GM04503 (cell line): ENCODE measurements at places on chromosomes 6 and 20.

DNA sequence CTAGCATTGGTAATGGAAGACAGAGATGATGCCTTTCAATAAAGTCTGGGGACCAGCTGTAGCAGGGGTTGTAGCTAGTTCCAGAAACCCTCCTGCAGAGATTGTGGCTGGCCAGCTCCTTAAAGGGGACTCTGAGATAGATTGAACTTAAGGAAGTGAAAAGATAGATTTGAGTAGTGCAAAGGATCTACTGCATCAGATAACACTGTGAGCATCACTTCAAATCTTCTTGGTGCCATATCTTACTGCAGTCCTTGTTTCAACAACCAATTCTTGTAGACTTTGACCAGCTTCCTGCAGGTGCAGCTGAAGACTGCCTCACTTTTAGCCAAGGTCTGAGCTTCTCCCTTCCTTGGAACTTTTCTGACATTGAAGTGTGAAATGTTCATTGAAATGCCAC, 14.8 kb upstream of the CEP162 start:
- no peak for DNase-seq

DNA sequence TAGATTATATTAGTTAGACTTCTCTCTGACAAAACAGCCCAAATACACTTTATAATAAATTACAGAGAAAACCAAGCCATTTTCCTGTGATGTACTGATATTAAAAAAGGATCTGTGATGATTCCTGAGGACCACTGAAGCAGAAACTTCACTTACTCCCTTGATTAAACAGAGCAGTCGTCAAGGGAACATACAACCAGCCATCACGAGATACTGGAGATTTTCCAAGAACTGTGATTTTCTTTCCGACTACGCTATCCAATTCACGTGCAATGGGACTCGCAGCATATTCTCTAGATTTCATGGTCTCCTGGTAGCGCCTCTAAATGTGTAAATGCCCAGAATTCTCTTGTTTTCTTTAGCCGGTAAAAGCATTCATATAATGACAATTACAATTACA, 377.4 kb downstream of the PHF3 start:
- no peak for DNase-seq

GRCh38 chr6:74066168-74066871, 370.3 kb downstream of the CD109 start:
- no peak for DNase-seq

DNA sequence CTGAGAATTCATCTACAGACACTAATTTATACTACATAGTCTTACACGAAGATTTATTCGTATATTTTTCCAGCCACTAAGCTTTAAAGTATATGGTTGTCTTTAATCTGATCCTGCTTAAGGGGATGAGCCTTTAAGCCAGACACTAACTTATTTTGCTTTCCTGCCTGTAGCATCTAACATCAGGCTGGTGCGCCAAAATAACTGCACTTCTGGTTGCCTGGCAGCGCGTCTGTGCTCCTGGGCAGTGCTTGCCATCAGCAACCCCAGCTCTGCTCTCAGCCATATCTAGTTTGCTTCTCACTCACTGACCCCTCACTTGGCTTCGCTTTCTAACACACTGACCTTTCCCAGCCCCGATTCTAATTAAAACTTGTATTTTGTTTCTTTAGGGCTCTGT, 21.8 kb downstream of the HMGCLL1 start:
- DNase-seq, result no peak

DNA sequence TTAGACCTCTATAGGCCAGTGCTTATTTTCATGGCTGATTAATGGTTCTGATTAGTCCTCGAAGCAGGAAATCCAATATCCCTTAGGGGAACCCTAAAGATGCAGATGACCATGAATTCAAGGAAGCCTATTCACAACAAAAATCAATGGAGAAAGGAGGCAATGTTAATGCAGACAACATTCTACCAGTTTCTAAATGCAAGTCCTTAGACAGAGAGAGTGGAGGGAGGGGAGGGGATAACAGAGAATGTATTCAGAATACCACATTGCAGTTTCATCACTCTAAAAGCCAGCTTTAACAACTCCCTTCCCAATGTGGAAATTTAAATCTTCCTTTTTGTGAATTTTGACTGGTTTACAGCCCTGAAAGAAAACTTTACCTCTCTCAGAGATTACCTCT, 87.1 kb upstream of the POU3F2 start:
- DNase-seq, result no peak

DNA sequence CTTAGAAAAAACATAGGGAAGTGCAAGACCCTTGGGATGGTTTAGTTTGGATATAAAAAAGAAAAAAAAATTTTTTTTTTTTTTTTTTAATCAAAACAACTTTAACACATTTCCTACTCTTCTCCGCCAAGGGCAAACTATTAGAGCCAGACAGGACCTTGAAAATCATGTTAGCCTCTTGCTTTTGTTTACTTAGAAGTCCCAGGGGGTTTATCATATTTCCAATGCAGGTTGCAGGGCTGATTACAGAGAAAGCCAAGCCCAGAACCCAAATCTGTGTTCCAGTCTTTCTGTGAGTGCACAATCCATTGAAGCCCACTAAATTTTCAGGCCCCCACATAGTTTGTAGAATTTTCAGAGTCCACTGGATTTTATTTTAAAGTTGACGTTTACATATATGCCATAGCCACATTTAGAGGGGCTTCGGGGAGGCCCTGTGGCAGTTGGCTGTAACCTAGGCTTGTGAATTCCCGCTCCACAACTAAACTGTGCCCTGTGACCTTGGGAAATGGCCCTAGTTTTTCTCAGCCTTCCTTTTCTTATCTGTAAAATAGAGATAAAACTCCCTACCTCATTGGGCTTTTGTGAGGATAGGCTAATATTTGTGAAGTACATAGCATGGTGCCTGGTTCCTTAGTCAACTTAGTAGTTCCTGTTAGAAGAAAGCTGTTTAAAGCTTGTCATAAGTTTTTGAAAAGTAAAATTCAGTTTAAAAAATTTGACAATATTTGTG, 55.7 kb downstream of the NCOA7 start:
- no peak for DNase-seq

DNA sequence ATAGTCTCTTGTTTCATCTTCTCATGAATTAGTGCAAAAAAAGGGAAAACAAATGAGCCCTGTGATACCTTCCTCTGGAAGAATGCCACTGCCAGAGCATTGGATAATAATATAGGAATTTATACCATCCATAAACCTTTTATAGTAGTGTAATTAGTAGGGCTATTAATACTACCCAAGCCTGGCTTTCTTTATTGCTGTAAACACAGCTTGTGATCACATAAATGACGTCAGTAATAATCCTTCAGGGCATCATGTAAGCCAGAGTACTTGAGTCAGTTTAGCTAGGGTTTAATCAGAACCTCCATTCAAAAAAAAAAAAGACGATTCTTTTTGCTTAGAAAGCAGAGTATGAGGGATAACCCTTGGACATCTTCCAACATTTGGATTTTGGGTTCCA, 264.8 kb downstream of the SLC35F1 start:
- no peak for DNase-seq

GRCh38 chr6:145733810-145734209, 1.5 kb downstream of the EPM2A start:
- DNase-seq, result no peak

GRCh38 chr6:153947808-153948447, 91.1 kb upstream of the OPRM1 start:
- no peak for DNase-seq

DNA sequence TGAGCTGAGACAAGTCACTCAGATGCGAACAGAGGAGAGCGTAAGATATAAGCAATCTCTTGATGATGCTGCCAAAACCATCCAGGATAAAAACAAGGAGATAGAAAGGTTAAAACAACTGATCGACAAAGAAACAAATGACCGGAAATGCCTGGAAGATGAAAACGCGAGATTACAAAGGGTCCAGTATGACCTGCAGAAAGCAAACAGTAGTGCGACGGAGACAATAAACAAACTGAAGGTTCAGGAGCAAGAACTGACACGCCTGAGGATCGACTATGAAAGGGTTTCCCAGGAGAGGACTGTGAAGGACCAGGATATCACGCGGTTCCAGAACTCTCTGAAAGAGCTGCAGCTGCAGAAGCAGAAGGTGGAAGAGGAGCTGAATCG, 9.5 kb upstream of the SNRNP48 start:
- DNase-seq, result no peak

- no peak for DNase-seq
Measured at GRCh38 chr6:14533446-14533845, 415.9 kb downstream of the CD83 start.

GRCh38 chr20:46062151-46062550, 27.6 kb downstream of the NCOA5 start:
- DNase-seq, result no peak

DNA sequence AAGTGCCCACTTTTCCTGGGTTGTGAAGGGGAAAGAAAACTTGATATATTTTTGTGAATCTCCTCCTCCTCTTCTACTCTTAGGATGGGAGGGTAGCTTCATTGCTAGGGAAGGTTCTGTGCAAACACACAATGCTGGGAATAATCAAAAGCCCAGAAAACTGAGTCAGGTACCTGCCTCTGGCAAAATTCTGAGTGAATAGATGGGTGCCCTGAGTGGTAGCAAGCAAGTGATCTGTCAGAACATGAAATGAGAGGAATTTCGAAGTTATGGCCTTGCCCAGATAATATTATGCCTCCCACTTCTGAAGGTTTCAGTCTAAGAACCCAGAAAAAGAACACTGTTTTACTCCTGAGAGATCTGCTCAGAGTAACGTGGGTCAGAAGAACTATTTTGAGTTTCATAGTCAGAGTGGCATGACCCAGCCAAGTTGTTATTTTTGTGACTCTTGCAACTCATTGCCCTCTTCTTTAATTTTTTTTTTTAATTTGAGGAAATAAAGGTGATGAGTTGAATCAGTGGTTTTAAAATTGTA, 158.3 kb downstream of the BMP2 start:
- no peak for DNase-seq

GRCh38 chr20:50726955-50727791, 4.2 kb upstream of the PARD6B start:
- no peak for DNase-seq

DNA sequence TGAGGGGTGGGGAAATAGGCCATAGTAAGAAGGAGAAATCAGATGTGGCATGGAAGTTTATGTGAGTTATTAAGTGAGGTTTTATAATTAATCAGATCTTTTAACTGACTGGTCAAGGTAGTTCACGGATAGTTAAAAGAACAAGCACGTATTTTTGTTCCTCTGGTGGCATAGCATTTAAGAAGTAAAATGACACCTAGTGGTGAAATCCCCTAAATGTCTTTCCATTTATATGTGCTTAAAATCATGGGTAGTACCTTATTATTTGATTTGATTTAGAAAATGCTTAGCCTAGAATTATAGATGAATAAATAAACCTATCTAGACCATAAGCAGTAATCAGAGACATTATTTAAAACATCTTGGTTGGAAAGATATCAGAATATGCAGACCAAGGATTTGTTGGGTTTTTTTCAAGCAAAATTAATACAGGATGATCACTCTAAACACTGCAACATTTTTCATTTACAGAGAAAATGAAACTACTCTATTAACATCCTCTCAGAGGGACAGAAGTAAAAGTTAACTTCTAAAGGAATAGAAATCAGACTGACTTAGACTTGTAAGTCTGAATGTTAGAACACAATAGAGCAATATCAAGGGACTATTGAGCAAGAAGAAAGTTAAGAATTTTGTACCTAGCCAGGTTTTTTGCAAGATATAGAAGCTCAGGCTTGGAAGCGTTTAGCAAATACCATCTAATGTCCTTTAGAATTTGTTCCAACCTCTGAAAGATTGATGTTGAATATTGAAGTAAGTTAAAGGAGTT, 81.1 kb downstream of the STXBP5 start:
- no peak for DNase-seq

GRCh38 chr20:14470977-14471661, 133.7 kb upstream of the FLRT3 start:
- no peak for DNase-seq

DNA sequence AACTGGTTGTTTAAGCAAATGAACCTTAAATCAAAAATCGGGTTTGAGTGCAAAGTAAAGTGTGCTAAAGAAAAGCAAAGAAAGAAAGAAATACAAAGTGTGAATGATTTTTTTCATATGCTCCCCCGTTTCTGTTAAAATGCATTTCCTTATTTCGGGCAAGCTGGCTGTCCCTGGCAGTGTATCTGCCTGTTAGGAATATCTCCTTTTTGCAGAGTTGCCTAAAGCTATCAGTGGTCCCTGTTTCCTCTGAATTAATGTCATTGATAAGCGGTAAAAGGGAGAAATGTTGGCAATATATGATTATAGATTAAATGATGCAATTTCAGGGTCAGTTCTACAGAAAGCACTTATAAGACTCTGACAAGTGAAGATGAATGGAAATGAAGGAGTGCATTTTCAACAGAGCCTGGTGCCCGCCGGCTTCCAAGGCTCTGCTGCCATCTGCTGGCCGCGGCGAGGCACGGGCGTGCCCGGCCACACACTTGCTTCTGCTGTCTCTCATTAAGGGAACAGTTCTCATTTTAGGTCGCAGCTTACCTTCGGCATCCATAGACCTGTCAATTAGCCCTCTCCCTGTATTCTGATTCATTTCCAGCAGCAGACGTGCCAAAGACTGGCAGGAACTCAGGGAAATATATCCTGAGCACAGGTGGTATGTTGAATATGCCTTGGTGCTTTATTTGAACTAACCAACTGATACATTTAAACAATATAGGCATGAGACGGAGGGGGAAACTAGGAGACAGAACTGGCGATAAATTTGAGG, 381.9 kb downstream of the C6orf118 start:
- peak; percentile 3 for DNase-seq

DNA sequence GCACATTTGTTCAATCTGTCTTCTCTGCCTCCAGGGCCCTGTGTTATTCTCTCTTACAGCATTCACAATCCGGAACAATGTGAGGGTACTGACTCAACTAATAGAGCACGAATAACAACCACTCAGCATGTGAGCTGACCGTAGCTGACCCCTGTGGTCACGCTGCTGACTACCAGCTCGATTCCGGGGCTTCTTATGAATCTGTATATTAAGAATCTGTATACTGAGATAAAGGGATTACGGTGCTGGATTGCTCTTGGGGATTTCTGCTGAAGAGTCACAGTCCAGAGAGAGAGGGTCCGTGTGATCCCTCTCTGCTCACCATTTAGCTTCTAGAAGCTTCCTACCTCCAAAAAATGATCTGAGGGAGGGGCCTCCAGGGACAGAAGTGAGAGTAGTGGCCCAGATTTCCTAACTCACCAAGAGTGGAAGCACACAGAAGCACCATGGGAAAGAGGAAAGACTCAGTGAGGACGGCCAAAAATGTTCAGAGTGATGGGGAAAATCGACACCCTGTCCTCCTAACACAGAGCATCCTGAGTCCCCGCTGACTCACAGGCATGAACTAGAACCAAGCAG, 156.2 kb downstream of the THBS2 start:
- peak; percentile 76 for DNase-seq

GRCh38 chr6:12033770-12034169, 21.7 kb downstream of the HIVEP1 start:
- no peak for DNase-seq
